ENCODE measurements at places on chromosomes 11 and 22.

GRCh38 chr22:38435010-38435409 lies 20.0 kb downstream of the KCNJ4 start:
- DNase-seq: no peak

GRCh38 chr11:117795638-117796455 lies 1.2 kb downstream of the DSCAML1 start:
- no peak for DNase-seq

DNA sequence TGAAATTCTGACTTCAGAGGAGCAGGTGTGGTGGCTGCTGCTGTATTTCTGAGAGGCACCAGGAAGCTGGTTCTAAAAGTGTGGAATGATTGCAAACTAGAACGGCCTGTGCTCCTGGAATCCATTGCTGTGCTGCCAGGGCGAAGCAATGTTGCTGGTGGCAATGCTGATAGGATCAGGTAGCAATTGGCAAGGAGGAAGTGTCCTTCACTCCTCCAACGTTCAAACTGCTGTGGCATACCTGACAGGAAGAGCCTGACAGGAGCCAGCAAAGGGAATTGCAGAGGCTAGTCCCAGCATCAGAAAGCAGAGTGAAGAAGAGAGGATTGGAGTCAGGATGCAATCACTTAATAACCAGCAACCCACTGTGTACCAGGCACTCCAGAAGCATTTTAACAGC lies 118.2 kb downstream of the FAR1 start:
- peak; percentile 37 for DNase-seq

DNA sequence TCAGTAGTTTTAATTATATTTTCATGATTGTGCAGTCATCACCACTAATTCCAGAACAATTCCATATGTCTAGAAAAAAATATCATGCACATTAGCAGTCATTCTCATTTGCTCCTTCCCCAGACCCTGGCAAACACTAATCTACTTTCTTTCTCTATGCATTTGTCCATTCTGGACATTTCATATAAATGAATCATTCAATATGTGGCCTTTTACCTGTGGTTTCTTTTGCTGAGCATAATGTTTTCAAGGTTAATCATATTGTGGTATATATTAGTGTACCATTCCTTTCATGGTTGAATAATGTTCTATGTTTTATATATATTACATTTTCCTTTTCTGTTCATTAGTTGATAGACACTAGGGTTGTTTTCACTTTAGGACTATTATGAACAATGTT lies 811.1 kb upstream of the RAG2 start:
- no peak for DNase-seq

DNA sequence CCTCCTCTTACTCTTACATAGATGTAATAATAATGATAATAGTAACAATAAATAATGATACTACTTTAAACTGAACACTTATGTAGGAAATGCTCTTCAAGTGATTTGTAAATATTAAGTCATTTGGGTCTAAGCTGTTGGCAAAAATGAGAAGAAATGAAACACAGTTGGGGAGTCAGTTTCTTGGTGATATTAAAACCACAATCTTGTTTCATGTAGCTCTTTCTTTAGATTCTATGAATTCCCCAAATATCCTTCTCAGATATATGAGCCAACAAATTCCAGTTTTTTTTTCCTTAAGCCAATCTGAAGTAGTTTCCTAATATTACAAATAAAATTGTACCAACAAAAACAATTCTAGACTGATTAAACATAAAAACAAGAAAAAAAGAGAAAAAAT lies 1115.6 kb upstream of the CNTN5 start:
- DNase-seq: no peak

DNA sequence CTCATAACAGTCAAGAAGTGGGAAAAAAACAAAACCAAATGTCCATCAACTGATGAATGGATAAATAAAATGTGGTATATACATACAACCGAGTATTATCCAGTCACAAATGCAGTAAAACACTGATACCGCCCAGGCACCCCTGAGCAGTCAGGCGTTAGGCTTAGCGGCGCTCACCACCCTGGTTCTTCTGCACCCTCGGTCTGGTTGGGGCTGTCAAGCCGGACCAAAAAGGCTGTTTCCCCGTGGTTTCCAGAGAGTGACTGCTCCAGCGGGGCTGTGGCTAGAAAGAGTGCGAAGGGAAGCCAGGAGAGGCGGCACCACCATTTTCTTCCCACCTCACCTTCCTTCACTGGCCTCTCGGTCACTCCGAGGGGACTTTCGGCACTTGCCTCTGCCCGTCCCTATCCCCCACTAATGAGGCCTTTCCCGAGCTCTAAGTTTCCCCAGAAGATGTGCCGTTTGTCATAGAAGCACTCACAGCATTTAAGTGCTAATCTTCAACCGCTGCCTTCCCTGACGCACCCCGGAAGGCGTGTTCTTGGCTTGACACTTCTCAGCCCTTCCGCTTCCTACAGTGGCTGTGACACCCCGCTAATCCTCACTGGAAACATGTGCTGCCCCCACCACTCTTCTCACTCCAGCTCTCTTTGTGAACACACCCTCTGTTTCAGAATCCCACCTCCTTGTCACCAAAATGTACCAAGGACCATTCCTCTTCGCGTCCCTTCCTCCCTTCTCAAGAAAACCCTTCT lies 42.4 kb downstream of the FCHSD2 start:
- no peak for DNase-seq

DNA sequence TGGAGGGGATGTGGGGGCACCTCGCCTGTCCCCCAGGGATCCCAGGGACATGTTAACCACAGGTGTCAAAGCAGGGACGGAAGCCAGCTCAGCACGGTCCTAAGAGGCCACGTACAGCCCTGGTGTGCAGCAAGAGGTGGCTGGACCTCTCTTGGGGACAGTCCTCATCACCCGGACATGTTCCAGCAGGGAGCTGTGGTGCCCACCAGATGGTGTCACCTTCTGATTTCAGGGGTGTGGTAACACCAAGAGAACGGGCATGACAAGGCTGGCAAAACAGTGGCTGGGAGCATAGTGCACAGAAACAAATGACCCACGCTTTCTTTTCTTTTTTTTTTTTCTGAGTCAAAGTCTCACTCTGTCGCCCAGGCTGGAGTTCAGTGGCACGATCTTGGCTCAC lies 25.6 kb upstream of the COMT start:
- DNase-seq: no peak

DNA sequence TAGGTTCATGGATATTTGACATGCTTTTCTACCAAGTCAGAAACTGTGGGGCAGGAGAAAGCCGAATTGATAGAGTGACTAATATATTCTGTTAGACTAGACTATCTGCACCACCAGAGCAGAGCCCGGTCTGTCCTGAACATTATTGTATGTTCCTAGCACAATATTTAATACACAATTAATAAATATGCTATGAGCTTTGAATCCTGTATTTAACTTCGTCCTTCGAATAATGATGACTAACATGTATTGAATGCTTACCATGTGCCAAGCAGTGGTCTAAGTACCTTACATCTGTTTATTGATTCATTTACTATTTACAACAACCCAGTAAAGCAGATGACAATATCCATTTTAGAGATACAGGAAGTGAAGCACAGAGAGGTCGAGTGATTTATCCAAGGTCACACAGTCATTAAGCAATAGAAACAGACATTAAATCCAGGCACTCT lies 44.8 kb upstream of the ANO3 start:
- no peak for DNase-seq

GRCh38 chr11:44962464-44962863 lies 11.8 kb upstream of the TP53I11 start:
- DNase-seq: no peak

- no peak for DNase-seq
Observed at GRCh38 chr11:64549969-64550368, 41.1 kb upstream of the SLC22A12 start.

DNA sequence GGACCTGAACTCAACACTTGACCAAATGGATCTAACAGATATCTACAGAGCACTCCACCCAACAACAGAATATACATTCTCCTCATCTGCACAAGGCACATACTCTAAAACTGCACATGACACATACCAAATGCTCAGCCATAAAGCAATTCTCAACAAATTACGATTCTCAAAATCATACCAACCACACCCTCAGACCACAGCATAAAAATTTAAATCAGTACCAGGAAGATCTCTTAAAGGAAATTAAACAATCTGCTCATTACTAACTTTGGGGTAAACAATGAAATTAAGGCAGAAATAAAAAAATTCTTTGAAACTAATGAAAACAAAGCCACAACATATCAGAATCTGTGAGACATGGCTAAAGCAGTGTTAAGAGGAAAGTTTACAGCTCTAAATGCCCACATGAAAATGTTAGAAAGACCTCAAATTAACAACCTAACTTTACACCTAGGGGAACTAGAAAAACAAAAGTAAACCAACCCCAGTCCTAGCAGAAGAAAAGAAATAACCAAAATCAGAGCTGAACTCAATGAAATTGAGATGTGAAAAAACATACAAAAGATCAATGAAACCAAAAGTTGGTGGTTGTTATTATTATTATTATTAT lies 37.2 kb downstream of the TMEM123 start:
- no peak for DNase-seq

DNA sequence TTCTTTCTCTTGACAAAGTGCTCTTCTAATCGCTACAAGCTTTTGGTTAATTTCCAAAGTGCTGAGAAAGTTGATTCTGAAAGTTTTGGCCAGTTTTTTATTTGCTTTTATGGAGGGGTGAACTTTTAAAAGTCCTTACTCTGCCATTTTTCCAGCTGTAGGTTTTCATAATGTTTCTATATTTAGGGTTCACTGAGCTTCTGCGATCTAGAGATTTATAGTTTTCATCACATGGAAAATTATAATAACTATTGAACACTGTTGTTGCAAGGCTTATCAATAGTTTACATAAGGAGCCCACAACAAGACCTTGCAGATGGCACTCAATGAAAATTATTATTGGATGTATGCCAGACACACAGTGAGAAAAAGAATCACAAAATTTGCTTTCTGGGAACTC lies 55.1 kb downstream of the DLG2 start:
- no peak for DNase-seq

DNA sequence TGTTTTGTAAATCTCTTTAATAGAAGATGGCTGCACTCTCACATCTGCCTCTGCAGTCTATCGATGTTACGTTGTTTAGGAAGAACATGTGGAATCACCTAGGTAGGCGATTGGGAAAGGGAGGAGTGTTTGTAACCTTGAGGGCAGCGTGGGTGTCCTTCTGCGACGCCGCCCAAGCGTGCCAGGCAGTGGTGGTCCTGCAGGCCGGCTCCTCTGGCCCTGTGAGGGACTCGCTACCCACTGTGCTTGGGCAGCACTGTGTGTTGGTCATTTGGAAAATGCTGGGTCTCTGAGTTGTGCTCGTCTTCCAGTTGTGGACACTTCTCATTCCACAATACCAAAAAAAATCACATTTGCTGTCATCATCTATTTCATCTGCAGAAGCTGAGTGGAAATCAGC lies 29.1 kb downstream of the CTTN start:
- no peak for DNase-seq

GRCh38 chr11:13220148-13220547 lies 57.4 kb upstream of the BMAL1 start:
- no peak for DNase-seq

DNA sequence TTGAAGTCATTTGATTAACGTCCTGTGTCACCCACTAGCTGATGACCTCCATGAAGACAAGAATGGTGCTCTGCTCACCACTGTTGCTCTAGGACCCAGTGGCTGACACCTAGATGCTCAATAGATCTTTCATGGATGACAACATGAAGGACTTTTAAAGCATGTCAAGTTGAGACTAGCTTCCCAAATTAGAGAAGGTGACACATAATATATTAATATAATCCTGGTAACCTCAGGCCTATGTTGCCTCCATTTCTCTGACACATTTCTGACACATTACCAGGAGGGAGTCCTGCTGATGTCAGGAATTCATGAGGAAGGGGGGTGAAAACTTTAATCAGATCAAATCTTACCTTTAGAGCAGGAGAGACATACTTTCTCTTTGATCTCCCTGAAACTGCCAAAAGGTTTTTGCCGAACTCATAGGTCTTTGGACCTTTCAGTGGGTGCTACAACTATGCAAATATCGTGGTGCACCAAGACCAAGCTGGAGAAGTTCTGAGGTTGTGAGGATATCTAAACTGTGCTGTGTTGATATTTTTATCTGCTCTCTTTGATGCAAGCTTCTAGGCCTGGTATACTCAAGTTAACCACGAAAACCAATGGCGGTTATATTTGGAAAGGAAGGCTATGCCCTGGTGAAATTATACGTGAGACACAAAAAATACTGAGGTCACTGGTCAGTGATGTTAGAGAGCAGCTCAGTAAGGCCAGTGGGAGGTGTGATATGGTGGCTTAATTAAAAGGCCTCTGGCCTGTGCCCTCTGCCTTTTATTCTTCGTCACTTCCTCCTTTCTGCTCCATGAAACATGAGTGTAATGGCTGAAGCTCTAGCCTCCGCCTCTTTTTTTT lies 13.2 kb upstream of the AMPD3 start:
- DNase-seq: no peak

DNA sequence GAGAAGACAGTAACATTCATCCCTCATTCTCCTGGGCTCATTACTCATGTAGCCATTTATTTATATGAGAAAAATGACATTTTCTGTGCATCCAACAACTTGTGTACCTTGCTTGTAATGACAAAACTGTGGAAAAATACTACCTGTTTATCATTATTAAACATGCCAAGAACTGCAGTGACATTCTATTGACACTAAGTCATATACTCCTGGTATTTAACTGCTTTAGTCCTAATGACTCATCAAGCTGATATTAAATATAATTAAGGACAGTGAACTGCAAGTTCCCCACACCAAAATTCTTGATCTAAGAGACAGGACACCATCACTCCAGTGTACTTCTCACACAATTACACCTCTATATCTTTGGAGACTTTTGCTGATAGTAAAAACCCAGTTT lies 1328.7 kb upstream of the RAG2 start:
- no peak for DNase-seq

GRCh38 chr22:35308480-35309021 lies 8.9 kb downstream of the TOM1 start:
- no peak for DNase-seq

DNA sequence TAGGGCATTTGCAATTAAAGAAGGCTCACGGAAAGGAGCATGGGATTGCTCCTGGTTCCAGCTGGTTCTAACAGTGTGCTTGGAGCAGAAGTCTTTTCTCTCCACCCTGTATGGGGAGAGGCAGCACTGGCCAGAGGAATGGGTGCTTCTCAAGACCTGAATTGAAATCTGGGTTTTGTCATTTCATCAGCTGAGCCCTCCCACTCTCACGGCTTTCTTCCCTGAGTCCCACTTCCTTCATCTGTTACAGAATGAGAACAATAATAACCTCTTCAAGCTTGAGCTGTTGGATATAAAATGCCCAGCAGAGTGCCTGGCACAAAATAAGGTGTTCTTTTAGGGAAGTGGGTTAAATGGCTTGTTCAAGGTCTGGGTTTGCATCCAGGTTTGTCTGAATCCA lies 17.2 kb downstream of the CNTF start:
- DNase-seq: no peak

DNA sequence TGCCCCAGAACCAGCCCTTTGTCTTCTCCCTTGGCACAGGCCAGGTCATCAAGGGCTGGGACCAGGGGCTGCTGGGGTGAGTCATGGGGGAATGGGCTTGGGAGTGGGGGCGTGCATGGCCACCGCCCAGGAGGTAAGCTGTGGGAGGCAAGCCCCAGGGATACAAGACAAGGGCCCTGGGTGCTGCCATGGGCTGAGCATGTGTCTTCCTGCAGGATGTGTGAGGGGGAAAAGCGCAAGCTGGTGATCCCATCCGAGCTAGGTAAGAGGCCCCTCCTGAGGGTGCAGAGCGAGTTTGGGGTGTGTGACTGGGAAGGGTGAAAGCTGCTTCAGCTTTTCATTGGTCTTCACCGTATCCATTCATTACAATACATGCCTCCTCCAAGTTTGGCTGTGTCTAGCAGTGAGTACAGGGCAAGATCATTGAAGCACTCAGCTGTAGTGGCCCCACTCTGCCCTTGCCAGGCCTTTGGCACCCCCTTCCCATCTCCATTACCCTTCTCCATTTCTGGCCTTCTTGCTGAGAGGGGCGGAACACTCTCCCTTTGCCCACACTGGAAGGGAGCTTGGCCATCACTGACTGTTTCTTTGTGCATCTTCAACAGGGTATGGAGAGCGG lies 2.5 kb downstream of the FKBP2 start:
- DNase-seq: no peak

All from LNCaP clone FGC (cell line).